ENCODE measurements at places on chromosomes 2 and 18.
A peak's percentile ranks its signal among the peaks of the same experiment; 100 is the strongest.

- DNase-seq, result no peak
Measured at GRCh38 chr2:160630801-160631590, 137.4 kb upstream of the RBMS1 start.

DNA sequence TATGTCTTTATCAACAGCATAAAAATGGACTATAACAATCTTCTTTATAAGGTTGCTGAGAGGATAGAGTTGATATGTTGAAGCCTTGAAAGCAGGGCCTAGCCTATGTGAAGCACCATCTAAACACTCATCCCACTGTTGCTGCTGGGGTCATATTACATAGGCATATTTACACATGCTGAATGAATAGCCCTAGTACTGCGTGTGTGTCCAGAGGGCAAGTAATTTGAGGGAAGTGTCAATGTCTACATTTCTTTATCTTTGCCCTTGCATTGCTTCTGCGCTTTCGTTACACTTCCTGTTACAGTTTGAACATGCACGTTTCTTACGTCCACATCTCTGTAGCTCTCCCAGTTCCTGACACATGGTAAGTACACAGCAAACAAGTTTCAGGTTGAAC lies 280.3 kb upstream of the ATP5MC3 start:
- no peak for DNase-seq

DNA sequence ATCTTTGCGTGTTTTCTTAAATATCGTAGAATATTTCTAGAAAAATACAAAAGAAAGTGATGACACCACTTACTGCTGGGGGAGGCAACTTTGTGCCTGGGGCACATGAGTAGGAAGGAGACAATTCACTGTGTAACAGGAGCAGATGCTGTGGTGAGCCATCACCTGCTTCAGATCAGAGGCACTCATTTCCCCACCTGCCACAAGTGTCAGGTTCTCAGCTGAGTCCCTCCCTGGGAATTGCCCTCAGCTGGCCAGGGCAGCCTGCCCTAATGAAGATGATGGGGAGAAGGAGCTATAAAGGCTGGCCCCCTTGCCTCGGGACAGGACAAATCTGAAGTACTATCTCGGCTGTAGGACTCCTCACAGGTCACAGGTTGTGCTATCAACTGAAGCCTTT lies 322.8 kb downstream of the STK39 start:
- no peak for DNase-seq

- no peak for DNase-seq
Measured at GRCh38 chr18:2921778-2922177, 75.0 kb downstream of the EMILIN2 start.

- no peak for DNase-seq
Measured at GRCh38 chr2:102027036-102027980, 35.5 kb downstream of the IL1R2 start.

DNA sequence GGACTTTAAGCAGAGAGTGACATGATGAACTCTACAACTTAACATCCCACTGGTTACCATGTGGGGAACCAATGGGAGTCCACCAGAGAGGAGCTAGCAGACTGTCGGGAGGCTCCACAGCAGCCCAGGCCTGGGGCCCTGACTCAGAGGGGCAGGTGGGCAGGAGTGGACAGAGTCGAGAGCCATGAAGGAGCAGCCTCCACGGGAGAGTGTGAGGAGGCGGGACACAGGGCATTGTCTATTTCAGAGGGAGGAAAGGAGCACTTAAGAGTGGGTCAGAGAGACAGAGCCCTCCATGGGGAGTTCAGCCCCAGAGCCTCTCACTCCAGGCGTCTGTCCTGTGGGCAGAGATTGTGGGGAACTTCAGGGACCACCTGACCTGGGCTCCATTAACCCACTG lies 118.7 kb downstream of the CYP26B1 start:
- DNase-seq, result no peak

DNA sequence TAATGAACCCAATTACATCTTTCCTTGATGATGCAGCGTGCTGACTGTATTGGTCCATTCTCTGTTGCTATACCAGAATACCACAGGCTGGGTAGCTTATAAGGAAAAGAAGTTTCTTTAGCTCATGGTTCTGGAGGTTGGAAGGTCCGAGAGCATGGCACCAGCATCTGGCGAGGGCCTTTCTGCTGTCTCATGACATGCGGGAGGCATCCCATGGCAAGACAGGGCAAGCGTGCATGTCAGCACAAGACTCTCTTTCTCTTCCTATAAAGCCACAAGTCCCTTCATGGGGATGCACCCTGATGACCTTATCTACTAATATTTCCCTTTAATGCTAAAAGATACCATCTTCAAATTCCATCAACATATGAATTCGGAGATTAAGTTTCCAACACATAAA lies 122.8 kb upstream of the FHL2 start:
- DNase-seq, result no peak

DNA sequence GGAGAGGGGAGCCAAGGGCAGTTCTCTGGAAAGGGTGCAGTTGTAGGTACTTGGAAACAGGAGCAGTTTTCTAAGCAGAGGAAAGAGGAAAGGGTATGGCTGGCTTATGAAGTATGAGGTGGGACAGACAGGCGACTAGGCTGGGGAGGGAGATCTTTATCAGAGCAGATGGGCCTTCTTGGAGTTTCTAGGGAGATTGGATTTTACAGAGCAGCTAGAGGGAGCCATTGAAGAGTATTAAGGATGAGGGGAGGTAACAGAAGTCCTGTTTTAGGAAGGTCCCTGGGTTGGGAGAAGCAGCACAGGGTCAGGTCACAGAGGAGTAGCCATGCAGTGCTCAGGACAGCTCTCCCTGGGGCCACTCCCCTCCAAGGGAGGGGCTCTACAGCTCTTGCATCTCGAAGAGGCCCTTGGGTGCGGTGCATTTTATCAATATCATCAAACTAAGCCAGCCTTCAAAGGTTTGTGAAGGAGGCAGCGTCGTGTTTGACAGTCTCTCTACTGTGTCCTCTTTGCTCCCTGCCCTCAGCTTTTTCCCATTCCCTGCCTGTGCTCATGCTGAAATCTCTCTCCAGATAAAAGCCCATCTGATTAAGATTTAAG lies 154.3 kb downstream of the SETBP1 start:
- DNase-seq, result no peak

DNA sequence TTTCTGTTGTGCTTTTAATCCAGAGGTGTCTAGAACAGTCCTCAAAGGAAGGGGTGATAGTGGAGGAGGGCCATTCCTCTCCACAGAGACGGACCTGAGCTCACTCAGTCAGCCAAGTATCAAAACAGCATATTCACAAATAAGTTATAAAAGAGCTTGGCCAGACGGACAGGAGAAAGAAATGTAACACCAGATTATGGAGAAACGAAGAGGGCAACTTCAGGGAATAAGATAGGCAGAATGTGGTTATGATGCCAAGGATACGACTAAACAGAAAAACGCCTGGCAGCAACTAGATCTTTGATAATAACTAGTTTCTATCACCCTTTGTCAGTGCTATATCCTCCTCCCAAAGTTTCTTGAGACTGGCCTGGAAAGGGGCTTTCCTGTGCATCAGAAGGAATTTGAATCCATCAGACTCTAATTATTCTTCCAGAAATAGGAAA lies 42.5 kb downstream of the MAP4K3 start:
- no peak for DNase-seq

- DNase-seq, result peak; percentile 19
Measured at GRCh38 chr2:186695081-186695756, 1.4 kb downstream of the FAM171B start.

GRCh38 chr2:74584088-74584645 lies 29.6 kb downstream of the DOK1 start:
- DNase-seq, result peak; percentile 46

DNA sequence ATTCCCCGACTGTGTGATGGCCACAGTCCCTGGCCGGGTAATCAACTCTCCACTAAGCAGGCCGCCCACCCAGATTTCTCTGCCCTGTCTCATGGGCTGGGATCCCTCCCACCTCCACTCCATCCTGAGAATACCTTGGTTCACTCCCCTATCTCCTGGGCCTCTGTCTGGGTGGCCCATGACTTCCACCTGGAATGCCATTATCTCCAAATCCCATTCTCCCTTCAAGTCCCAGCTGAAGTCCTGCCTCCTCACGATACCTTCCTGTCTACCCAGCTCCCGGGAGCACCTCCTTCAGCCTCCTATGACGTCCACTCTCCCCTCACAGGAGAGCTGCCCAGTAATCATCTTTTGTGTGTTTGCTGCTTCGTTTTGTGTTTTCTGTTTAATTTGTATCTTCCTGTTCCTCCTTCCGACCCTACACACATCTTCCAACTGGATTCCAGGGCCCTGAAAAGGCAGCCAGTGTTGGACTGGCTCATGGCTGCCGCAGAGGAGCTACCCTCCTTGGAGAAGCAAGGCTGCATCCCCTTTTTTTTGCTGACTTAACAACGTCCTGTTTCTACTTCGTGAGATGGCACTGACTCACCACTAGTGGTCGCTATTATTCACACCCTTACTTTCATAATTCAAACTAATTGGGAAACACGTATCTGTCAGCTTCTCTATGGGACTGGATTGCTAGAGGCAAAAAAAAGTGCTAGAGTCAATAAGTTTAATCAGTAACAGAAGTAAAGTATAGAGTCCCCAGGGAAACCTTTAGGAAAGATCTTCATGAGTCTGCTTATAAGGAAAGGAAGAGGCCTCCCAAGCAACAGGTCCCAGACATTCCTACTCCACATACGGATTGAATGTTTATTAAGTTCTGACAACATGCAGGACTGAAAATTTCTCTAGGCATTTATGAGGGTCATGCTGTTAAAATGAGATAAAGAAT lies 171.9 kb upstream of the GATA6 start:
- peak; percentile 68 for DNase-seq

DNA sequence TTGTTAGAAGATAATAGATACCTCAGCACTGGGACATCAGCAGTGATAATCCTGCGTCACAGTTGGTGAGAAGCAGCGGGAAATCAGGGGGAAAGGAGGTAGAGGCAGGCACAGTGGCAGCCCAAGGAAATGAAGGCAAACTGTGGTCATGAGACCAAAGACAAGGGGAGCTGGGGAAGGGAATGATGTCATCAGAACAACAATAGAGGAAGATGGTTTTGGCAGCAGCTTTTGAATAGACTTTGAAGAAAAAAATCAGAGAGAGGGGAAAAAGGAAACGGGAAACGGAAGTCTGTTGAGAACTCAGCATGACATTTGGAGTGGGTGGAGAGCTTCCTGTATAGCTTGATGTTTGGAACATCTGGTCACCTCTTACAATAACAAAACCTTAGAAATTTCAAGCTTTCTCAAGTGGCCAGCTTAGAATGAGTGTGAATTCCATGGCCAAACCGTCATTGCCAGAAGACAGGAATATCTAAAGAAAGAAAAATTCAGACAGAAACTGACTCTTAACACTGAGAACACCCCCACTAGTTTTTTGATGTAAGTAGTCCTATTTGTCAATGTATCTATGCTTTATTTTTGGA lies 18.4 kb upstream of the YES1 start:
- DNase-seq, result peak; percentile 17

DNA sequence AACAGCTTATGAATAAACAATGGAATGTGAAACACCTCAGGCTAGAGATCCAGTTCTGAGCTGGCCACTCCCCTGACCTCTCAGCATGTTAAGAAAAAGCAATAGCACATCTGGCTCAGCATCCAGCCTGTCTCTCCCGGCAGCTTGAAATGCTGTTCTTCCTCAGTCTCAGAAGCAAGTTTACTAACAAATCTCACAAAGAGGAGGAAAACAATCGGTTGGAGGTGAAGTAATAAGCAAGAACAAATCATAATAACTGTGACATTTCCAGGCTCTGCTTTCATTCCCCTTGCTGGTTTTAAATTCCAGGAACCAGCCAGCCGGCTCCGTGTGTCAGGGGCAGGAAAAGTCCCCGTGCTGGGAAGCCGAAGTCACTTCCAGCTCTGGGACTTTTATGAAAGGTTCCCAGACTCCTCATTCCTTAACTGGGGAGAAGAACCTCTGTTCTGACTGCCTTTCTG lies 133.9 kb upstream of the ARL4C start:
- no peak for DNase-seq

GRCh38 chr2:36356990-36357846 lies 1.6 kb downstream of the CRIM1 start:
- peak; percentile 52 for DNase-seq

- DNase-seq, result no peak
Measured at GRCh38 chr18:5729983-5730699, 165.2 kb downstream of the TMEM200C start.

GRCh38 chr2:13057671-13058070 lies 340.9 kb downstream of the TRIB2 start:
- no peak for DNase-seq

- DNase-seq, result no peak
Measured at GRCh38 chr2:69099541-69099940, 86.6 kb downstream of the ANTXR1 start.

GRCh38 chr2:237097911-237098702 lies 12.4 kb downstream of the COPS8 start:
- DNase-seq, result no peak

DNA sequence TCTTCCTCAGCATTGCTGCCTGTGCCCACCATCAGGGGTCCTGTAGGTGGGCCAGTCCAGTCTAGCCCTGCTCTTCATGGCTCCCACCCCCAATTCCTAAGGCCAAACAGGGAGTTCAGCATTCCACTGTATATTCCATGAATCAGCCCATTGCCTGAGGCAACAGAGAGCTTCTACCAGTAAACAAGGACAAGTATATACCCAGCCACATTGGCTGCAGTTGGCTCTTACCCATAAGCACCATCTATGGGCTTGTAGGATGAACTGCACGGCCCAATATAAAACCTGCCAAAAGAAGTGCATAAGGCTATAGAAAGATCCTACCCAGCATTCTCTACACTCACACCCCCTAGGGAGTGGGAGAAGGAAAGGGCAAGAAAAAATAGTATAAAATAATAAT lies 95.1 kb upstream of the SALL3 start:
- DNase-seq, result no peak

GRCh38 chr2:212841460-212841859 lies 302.9 kb upstream of the ERBB4 start:
- DNase-seq, result no peak

- peak; percentile 66 for DNase-seq
Measured at GRCh38 chr2:73979021-73979420, 5.7 kb upstream of the TET3 start.

DNA sequence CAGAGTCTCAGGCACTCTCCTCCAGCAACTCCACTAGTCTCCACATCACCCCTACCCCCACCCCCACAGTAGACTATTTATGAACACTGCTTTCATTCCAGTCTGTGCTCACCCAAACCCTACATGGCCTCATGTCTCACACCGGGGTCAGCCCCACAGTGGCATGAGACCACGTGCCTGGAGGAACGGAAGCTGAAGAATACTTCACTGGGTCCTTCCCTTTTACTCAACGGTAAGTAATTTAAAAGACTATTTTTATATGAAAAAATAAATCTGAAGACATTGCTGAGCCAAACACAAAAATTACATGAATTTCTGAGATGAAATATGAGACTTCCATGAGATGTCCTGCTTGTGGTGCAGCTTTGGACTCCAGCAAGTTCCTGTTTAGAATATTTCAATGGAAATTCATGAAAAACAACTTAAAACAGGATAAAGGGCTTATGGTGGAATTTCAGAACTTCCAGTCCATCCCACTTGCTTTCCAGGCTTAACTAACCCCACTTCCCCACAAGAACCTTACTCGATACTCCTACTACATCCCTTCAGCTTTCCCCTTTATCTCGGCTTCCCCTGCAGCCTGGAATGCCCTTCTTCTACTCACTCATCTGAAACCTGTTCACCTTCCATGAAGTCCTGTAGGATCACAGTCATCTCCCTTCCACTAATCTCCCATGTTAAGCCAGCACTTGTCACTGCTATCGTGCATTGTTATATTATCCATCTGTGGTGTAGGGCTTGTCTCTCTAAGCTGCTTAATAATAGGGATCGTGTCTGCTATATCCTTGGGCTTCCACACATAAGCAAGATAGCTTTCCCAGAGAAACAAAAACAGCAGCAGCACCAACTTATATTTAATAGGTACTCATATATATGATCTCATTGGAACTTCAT lies 47.9 kb downstream of the SLC14A1 start:
- DNase-seq, result no peak
